Psoas muscle (tissue), 8 donors: ENCODE measurements at places on chromosomes 16 and 17. TPM values are rescaled to one million over a fixed set of nuclear protein-coding genes. Genes with fewer than 3 reads are reported as not detected.

DNASE1 gene
- total RNA-seq, result 7.3 TPM

GRCh38 chr17:15307710-15308111, 33.7 kb downstream of the TEKT3 start:
- peak; percentile 15 for DNase-seq

DNA sequence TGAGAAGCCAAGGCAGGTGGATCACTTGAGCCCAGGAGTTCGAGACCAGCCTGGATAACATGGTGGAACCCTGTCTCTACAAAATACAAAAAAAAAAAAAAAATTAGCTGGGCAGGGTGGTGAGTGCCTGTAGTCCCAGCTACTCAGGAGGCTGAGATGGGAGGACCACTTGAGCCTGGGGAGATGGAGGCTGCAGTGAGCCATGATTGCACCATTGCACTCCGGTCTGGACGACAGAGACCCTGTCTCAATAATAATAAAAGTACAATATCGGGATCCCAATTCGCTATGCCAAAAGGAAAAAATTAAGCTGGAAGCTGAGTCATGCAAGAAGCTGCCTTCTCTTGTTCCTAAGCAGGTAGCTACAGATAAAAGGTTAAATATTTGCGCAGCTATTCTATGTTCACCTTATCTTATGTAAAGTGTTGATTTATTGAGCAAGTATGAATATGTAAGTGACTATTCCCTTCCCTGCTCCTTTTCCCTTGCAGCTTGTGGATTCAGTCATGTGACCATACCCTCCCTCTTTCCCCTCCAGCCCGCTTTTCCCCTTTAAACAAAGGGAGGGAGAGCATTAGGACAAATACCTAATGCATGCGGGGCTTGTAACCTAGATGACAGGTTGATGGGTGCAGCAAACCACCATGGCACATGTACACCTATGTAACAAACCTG, 112.0 kb downstream of the LITAF start:
- no peak for DNase-seq

DNA sequence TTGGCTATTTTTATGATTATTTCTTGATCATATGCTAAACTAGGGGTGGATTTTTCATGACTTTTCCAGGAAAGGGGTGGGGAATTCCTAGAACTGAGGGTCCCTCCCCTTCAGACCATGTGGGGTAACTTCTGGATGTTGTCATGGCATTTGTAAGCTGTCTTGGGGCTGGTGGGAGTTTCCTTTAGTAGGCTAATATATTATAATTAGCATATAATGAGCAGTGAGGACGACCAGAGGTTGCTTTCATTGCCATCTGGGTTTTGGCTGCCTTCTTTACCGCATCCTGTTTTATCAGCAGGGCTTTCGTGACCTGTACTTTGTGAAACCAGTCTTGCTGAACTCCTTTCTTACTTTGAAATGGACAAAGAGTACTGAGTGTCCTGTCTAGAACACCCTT, 40.4 kb upstream of the ABCA5 start:
- no peak for DNase-seq

GRCh38 chr16:85329059-85329812, 217.0 kb upstream of the CIBAR2 start:
- no peak for DNase-seq

DNA sequence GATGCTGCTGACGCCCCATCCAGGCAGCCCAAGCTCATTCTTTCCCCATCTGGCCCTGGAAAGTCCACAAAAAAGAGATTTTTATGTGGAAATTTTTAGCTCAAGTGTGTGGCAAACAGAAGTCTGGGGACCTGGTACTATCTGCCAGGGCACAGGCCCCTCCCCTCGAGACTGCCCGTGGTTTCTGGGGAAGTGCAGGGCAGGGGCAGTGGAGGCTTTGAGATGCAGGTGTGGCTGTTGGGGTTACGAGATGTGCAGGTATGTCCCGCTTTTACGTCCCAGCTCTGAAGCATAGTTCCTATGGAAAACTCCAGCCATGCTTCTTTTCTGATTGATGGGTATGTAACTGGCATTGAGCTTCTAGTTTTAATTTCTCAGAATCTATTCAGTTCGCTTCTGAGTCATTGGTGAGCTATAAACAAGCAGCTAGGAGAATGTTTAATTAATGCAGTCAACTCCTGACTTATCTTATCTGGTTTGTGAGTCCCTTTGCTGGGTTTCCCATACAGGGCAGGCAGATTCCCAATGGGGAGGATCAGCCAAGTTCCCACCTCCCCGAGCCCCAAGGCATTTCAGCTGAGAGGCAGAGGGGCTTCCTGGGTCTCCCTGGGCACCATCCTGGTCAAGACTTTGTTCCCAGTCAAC, 16.2 kb downstream of the TBX4 start:
- DNase-seq, result no peak

- no peak for DNase-seq
These were observed 25.0 kb downstream of the ALOX15 start for GRCh38 chr17:4616476-4616875.

DNA sequence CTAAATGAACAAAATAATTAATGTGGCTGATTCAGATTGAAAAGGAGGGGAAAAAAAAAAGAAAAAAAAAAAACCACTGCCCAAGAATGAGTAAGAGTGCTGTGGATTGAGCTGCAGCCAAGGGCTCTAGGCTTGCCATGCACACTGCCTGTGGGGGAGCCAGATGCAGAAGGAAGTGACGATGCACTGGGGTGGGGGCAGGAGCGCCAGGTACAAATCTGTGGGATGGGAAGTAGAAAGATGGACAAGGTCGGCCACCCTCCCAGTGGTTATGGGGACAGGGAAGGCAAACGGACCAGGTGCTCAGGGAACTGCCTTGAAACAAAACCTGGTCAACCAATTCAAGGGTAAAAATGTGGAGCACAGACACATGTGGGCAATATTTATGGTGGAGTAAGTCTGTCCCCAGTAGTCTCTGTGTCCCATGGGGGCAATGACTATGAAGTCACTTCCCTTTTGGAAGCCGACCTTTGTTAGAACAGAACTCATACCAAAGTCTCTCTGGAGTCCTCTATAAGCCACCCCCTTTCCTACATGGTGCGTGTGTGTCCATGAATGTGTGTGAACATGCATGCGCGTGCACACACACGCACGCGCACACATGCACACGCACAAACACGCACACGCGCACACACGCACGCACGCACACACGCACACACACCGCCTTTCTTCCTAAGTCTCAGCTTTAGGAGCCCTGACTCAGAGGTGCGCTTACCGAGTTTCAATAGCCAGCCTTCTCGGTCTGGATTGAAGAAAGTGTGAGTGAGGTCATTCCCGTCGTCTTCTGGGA, 84.3 kb downstream of the CYTH1 start:
- no peak for DNase-seq

FBXW10B gene
- total RNA-seq, result 0.61 TPM

- DNase-seq, result no peak
These were observed 601 bp downstream of the JMJD8 start for GRCh38 chr16:683396-684070.

DNA sequence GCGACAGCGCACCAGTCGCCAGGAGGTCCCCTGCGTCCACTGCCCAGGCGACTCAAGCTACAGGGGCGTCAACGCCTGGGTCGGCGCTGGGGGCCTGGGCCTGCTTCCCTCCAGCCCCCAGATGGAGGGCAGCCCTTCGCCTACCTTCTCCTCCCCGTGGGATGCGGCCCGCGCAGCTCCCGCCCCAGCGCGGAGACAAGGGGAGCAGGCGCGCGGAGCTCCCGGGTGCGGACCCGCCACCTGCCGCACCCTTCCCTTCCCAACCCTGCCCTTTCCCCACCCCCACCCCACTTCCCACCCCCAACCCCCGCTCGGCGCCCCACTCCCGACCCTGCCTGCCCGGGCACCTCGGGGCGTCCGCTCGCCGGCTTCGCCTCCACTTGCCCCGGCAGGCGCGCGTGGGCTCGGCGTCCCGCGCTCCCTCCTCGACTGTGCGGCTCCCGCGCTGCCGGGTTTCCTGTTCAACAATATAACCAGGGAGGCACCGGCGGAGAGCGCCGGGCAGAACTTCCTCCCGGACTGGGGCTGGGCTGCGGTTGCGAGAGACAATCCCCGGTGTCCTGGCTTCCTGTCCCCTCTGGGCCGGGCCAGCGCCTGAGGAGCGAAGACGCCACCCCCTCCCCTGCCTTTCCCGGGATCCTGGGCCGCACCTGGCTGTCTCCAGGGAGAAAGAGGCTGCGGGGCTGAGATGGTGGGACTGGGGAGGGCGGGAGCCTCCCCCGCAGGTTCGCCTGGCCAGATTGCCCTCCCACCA, at the start of gene ARHGAP27:
Gene ARHGAP27 (minus strand): TSS at position 466 of the 754 bp plus-strand sequence. CDS start 2,591 bp downstream, outside the sequence.
- peak; percentile 62 for DNase-seq

- DNase-seq, result peak; percentile 77
These were observed 15.9 kb downstream of the ARHGAP23 start for GRCh38 chr17:38444151-38444550.

DNA sequence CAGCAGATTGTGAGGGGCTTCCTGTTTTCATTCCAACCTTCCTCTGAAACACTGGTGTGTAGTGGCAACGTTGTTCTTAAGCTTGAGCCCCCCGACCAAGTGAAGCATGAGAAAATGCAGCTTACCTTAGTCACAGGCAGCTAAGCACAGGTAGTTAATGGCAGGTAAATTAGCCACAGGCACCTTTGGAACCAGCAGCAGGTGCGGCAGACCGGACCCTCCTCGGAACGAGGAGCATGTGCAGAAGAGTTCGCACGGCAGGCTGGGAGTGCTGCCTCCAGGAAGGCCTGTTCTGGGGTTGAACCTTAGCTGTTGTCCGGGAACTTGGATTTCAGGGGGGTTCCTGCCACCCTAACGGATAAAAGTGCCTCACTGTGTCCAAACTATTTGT, 7.2 kb upstream of the IRF8 start:
- DNase-seq, result no peak

- no peak for DNase-seq
These were observed 222.5 kb downstream of the FOXL1 start for GRCh38 chr16:86800894-86801293.

- no peak for DNase-seq
These were observed 688.8 kb upstream of the SALL1 start for GRCh38 chr16:51839727-51840462.

- DNase-seq, result no peak
These were observed 81.6 kb downstream of the CMIP start for GRCh38 chr16:81526199-81526598.
